ENCODE measurements at places on chromosomes 7 and 10.

- DNase-seq = no peak
Measured at GRCh38 chr10:30583778-30584415, 45.7 kb downstream of the LYZL2 start.

- no peak for DNase-seq
Measured at GRCh38 chr7:120920034-120920433, 30.5 kb upstream of the ING3 start.

DNA sequence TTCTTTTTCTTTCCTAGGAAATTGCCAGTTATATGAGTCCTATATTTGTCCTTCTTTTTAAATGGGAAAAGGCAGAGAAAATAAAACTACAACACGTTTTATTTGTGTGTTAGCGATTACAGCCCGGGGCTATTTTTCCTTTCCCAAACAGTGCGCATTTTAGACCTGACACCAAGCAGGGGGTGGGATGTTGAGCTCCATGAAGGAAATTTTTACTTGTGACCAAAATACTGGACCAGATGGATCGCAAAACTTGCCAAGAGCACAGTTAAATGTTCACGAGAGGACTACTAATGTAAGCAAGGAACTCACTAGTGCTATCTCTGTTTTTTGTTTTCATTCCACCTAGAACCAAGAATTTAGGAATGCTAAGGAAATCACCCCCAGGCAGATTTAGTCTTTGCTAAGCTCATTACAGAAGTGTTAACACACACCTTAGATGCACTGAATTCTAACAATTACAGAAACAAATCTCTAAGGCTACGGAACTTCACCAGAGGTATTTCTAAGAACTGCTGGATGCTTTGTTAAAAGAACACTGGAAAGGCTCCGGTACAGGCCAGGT lies 114.8 kb downstream of the JAZF1 start:
- no peak for DNase-seq

- no peak for DNase-seq
Measured at GRCh38 chr7:108189733-108190388, 59.7 kb upstream of the LAMB4 start.

- DNase-seq = no peak
Measured at GRCh38 chr10:132063432-132063831, 2.3 kb upstream of the JAKMIP3 start.

- no peak for DNase-seq
Measured at GRCh38 chr7:1741751-1742554, 71.9 kb downstream of the ELFN1 start.
